ENCODE measurements at places on chromosomes 4 and X.
A peak's percentile ranks its signal among the peaks of the same experiment; 100 is the strongest.

DNA sequence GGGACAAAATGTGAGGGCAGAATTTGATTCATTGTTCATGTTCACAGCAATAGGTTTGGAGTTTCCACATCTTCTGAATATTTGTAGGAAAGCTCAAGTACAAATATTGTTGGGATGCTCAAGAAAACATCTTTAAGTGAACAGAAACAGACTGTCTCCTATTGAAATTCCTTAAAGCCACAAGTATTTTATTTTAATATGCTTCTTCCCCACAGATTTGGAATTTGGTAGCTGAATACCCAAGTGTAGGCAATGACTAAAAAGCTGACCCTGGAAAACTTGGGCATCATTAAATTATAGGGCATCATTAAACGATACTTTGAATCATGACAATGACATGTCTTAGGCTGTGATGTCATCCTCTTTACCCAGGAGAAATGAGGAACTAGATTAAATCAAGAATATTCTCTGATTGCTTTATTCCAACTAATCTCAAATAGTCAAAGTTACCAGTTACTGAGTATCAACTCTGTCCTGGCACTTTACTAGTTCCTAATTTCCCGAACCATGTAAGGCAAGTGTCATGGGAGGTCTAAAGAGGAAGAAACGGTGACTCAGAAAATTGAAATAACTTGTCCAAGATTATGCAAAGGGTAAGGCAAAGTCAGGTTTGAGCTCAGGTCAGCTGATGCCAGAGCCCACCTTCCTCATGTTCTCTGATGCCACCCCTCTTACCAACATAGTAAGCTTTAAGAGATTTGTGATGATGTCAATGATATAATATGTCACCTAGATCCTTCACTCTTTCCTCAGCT lies 223.1 kb upstream of the LEF1 start:
- DNase-seq: no peak

DNA sequence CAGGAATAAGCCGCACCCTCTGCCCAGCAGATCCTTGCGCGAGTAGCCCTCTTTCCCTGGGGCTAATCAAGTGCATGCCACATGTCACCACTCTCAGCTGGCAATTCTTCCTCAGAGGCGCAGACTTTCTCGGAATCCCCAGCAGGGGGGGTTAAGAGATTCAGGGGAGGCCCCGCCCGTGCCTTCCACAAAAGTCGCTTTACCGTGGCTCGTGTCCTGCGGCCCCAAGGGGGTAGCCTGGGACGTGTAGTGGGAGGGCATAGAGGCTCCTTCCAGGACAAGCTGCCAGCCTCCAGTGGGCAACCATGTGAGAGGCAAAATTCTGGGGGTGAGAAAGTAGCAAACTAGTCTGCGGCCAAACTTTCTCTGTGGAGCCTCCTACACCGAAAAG lies 652 bp downstream of the SRPX start:
- peak; percentile 1 for DNase-seq

GRCh38 chrX:10112510-10112909 lies 44.3 kb upstream of the CLCN4 start:
- no peak for DNase-seq

- DNase-seq: no peak
These were observed 104.0 kb upstream of the H2AZ1 start for GRCh38 chr4:100054071-100054470.

DNA sequence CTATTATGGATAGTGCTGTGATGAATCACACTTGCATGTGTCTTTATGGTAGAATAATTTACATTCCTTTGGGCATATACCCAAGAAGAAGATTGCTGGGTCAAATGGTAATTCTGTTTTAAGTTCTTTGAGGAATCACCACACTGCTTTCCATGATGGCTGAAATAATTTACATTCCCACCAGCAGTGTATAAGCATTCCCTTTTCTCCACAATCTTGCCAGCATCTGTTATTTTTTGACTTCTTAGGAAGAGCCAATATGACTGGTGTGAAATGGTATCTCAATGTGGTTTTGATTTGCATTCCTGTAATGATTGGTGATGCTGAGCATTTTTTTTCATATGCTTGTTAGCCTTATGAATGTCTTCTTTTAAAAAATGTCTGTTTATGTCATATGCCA lies 1120.2 kb downstream of the ARAP2 start:
- no peak for DNase-seq

DNA sequence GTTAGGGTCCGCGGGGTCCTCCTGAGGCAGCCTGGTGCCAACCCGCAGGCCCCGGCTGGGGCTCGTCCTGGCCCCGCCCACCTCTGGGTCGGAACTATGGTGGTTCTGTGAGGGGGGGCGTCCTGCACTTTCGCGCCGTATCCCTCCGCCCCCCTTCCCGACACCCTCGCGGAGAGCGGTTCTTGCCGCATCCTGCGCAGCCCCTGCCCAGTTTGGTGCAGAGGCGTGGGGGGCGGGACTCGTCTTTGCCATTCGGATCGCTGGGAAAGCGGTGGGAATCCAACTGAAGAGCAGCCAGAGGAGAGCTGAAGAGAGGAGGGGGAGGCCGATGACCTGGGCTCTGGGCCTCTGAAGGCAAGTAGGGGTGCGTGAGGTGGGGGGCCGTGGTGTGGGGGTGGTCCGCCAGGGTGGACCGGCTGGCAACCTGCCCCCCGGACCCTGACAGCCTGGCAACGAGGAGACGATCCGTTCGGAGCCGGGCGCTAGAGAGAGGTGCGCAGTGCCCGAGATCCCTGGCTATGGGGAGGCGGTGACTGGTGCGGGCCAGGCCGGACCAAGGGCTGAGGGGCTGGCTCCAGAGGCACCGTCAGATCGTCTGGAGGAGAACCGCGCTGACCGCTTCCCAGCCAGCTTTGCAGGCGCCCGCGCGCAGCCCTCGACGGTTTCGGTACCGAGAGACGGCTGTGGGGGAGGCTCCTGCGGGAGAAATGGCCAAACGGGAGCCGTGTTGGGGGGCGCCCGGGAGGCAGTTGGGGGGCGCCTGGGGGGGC lies at the start of gene GPRASP1:
GPRASP1 (plus strand) TSS at position 242 of the 770 bp plus-strand sequence. CDS start 2,431 bp downstream, outside the sequence.
- peak; percentile 70 for DNase-seq

DNA sequence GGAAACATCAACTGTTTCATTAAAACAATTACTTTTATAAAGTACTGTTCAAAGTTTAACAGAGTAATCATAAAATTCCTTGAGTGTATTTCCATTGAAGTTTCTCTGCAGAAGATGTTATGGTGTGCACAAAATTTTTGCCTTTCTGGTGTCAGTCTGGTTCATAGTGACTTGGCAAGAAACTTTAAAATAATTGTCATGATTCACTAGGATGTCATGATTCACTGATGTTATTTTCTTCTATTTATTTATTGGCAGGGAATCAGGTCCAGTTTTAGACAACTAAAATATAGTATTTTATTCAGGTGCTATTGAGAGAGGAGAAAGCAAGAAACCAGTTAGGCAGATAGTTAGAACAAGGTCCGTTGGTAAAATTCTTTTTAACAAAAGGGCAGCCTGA lies 3.8 kb downstream of the UGT2A1 start:
- DNase-seq: no peak

DNA sequence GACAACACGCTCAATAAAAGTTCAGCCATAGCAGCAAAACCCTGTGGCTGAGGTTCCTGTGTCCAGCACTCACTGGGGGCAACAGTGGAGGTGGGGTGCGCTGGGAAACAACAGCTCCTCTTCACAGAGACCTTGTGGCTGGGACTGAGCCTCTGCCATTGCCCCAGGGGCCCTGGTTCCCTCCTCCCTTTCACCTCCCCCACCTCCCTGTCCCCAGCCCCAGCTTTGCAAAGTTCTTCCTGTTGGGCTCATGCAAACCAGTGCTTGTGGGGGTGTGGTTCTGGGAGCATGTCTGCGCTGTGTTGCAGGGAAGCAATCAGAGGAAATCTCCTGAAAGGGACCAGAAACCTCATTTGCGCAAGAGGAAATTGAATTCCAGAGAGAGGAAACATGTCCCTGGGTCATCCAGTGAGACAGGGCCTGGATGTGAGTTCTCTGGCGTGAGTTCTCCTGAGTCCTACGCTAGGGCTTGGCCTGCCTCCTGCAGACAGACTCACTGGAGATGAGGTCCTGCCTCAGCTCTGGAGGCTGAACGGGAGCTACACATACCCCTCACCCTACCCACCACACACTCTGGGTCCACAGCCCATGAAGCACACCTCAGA lies 7.4 kb downstream of the FATE1 start:
- no peak for DNase-seq

- no peak for DNase-seq
These were observed 43.0 kb downstream of the ENPEP start for GRCh38 chr4:110518889-110519490.

- no peak for DNase-seq
These were observed 1175.6 kb downstream of the TECRL start for GRCh38 chr4:63233671-63234070.

- no peak for DNase-seq
These were observed 21.1 kb downstream of the ART3 start for GRCh38 chr4:76095568-76095967.

DNA sequence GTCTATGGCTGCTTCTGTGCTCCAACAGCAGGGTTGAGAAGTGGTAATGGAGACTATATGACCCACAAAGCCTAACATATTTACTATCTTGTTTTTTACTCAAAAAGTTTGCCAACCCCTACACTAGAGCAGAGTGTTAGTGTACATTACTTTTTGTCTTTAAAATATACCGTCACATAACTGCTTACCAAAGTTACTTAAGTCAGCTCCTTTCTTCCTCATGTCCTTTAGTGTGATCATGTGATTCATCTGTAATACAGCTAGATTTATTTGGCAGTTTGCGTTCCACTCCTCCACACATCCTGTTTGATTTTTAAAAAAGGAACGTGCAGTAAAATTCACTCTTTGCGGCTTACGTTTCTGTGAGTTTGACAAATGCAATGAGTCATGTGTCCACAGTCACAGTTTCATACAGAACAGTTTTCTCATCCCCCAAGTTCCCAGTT lies 162.4 kb upstream of the GPRIN3 start:
- no peak for DNase-seq

DNA sequence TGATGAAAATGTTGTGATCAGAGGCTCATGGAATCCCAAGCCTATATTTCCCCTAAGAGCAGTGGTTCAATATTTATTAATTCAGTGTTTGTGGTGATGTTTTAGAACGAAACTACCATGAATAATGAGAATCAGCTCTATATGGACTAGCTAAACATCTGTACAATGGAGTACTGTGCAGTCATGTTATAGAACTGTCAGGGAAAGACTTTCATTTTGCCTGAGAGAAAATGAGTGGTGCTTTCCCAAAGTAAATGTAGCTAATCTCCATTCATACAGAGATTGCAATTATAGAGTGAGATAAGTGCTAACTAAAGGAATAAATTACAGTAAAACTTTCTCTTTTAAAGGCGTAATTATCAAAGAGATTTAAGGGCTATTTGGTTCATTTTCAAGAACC lies 147.1 kb downstream of the FRAS1 start:
- DNase-seq: no peak

DNA sequence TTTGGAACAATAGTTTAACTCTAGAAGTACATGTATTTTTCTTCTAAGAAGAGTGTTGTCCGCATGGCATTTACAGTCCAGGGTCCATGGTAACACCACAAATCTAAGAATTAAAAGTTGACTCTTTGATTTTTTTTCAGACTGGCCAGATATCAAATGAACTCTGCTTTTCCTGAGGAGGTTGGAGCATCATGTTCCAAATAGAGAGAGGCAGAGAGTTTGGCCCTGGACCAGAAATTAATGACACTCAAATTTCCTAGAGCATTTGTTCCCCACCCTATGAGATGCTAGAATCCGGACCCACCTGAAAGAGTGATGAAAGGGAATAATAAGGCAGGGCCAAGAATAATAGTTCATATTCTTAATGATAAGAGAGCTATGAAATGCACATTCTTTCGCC lies 47.0 kb upstream of the NAP1L5 start:
- no peak for DNase-seq

- DNase-seq: peak; percentile 2
These were observed 342.7 kb upstream of the PABPC4L start for GRCh38 chr4:134544303-134544770.

GRCh38 chr4:105422207-105422920 lies 51.5 kb downstream of the PPA2 start:
- no peak for DNase-seq

DNA sequence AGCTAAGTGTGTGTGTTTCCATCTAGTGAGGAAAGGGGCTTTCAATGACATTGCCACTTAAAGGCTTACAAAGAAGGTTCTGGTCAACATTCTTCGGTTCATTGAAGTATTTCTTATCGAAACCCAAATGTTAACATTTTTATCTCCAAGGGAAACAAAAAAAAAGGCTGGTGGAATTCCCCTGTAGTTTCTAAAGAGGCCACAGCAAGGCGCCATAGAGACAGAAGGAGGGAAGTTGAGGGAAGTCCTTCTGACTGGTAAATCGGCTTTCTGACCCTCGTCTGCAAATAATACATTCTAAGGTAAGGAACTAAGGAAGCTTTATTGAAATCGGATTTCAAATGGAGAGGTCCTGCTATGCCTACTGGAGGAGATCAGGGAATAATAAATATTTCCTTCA lies 1.7 kb upstream of the ZFP42 start:
- no peak for DNase-seq

- no peak for DNase-seq
These were observed 2.7 kb downstream of the PLS3 start for GRCh38 chrX:115563633-115564162.

DNA sequence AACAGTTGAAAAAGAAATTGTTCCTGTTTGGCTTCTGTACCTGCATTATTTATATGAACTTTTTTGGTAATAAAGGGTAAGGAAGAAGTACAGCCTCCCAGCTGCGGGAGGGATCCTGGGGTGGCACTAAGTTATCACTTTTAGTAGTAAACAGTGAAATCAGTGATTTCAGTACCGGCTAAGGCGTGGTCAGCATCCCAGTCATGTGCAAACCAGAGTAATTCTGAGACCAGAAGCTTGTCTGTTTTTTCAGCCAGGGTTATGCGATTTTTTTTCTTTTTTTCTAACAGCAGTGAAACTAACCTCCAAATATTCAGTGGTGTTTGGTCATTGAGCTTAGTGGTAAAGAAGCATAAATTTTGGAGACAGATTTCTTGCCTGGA lies 3.3 kb downstream of the EGF start:
- no peak for DNase-seq

DNA sequence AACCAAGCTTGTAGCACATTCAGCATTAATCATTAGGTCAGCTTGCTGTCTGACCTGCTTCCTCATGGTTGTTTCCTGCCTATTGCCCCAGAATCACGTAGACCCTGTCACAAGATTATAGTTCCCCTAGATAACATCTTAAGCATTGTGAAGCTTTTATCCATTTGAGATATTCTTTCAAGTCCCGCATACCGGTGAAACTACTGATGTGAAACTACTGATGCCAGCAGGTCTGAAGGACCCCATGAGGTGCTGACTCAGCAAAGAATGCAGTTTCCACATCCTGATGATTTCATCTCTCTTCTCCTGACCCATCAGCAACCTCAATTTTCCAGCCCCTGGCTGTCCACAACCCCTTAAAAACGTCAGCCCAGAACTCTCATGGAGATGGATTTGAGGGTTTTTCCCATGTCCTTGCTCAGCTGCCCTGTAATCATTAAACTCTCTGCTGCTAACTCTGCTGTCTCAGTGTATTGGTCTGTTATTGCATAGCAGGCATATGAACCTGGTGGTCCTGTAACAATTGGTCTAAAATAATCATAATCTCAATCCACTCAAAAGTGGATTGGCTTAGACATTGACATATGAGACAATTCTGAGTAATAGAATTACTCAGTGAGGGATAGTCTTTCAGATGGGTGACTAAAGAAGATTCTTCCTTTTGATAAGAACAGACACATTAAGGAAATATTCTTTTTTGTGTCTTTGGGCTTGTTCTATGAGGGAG lies 26.3 kb upstream of the UBA6 start:
- DNase-seq: no peak

GRCh38 chr4:32180086-32180485 lies 1459.9 kb downstream of the PCDH7 start:
- no peak for DNase-seq
